ENCODE measurements at places on chromosomes 13 and 19.

- no peak overlapping the region for H3K27ac ChIP-seq
- no peak overlapping the region for H3K4me3 ChIP-seq
- DNase-seq = no peak
- no peaks in the 10 kb centered on the region for H3K36me3 ChIP-seq
- no peaks in the 10 kb centered on the region for H3K4me1 ChIP-seq
Measured at GRCh38 chr19:5865772-5866171, 4.6 kb downstream of the FUT5 start.

- H3K27ac ChIP-seq = no peak overlapping the region
- DNase-seq = no peak
- no peaks in the 10 kb centered on the region for H3K36me3 ChIP-seq
- H3K4me3 ChIP-seq = no peak overlapping the region
Measured at GRCh38 chr13:25489238-25489637, 117.5 kb downstream of the ATP8A2 start.

- H3K4me3 ChIP-seq = no peak overlapping the region
- no peaks in the 10 kb centered on the region for H3K36me3 ChIP-seq
- no peak for DNase-seq
- H3K4me1 ChIP-seq = peaks cover 36% of the 10 kb centered on the region
- H3K27ac ChIP-seq = no peak overlapping the region
- H3K27me3 ChIP-seq = no peaks in the 10 kb centered on the region
Measured at GRCh38 chr19:19486343-19487076, 28.8 kb downstream of the TSSK6 start.

GRCh38 chr19:15199661-15200552, 888 bp downstream of the NOTCH3 start:
- no peak overlapping the region for H3K4me3 ChIP-seq
- DNase-seq = peak; percentile 34
- H3K36me3 ChIP-seq = no peaks in the 10 kb centered on the region
- peaks cover 20% of the 10 kb centered on the region for H3K4me1 ChIP-seq

- no peak overlapping the region for H3K4me3 ChIP-seq
- no peaks in the 10 kb centered on the region for H3K27me3 ChIP-seq
- H3K4me1 ChIP-seq = no peaks in the 10 kb centered on the region
- H3K36me3 ChIP-seq = no peaks in the 10 kb centered on the region
- DNase-seq = no peak
- no peak overlapping the region for H3K27ac ChIP-seq
Measured at GRCh38 chr13:96415831-96416385, 326.0 kb downstream of the HS6ST3 start.

- no peak overlapping the region for H3K4me3 ChIP-seq
- DNase-seq = no peak
- H3K36me3 ChIP-seq = no peaks in the 10 kb centered on the region
- H3K27ac ChIP-seq = no peak overlapping the region
- H3K27me3 ChIP-seq = no peaks in the 10 kb centered on the region
Measured at GRCh38 chr13:31588316-31588715, 151.0 kb upstream of the RXFP2 start.

GRCh38 chr13:34340534-34340933, 522.6 kb downstream of the RFC3 start:
- no peak overlapping the region for H3K27ac ChIP-seq
- no peak overlapping the region for H3K4me3 ChIP-seq
- no peaks in the 10 kb centered on the region for H3K36me3 ChIP-seq
- H3K4me1 ChIP-seq = no peaks in the 10 kb centered on the region
- no peak for DNase-seq

GRCh38 chr19:10593820-10594637, 6.9 kb upstream of the AP1M2 start:
- peak; percentile 48 for DNase-seq
- H3K4me1 ChIP-seq = peaks cover 8% of the 10 kb centered on the region
- H3K4me3 ChIP-seq = no peak overlapping the region
- no peaks in the 10 kb centered on the region for H3K36me3 ChIP-seq

DNA sequence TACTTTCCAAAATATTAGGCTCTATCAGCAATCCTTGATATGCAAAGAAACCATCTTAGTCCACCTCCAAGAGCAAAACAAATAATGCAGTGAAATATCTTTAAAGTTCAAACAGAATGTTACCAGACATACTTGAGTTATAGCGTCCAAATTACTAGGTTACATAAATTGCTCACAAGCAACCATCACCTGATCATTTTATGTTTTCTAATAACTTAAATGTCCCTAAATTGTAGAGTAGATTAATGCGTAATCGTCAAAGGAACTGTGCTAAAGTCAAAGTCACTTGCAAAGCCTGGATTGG, 350.6 kb upstream of the ARGLU1 start:
- H3K4me1 ChIP-seq = peaks cover 11% of the 10 kb centered on the region
- H3K27me3 ChIP-seq = no peaks in the 10 kb centered on the region
- no peak for DNase-seq
- no peak overlapping the region for H3K4me3 ChIP-seq
- H3K27ac ChIP-seq = peak overlapping the region; percentile 27

- peaks cover 29% of the 10 kb centered on the region for H3K36me3 ChIP-seq
- no peak for DNase-seq
- no peaks in the 10 kb centered on the region for H3K27me3 ChIP-seq
- no peak overlapping the region for H3K27ac ChIP-seq
Measured at GRCh38 chr13:49560270-49561061, 24.9 kb downstream of the RCBTB1 start.

- no peaks in the 10 kb centered on the region for H3K27me3 ChIP-seq
- peak overlapping the region; percentile 92 for H3K27ac ChIP-seq
- no peaks in the 10 kb centered on the region for H3K36me3 ChIP-seq
- peak overlapping the region; percentile 27 for H3K4me3 ChIP-seq
Measured at GRCh38 chr19:18322318-18322758, 538 bp downstream of the LSM4 start.

- H3K36me3 ChIP-seq = peaks cover 38% of the 10 kb centered on the region
- no peaks in the 10 kb centered on the region for H3K27me3 ChIP-seq
- no peak overlapping the region for H3K4me3 ChIP-seq
- H3K27ac ChIP-seq = no peak overlapping the region
- DNase-seq = no peak
- peaks cover 27% of the 10 kb centered on the region for H3K4me1 ChIP-seq
Measured at GRCh38 chr19:12954612-12954962, 2.4 kb downstream of the GADD45GIP1 start.

Measured in thyroid gland (tissue), 4 donors.